Inflammatory macrophage (primary cell): ENCODE measurements at places on chromosomes 6 and 20.

GRCh38 chr6:11432091-11432490 is 105.5 kb upstream of the TMEM170B start:
- no peak for DNase-seq

- DNase-seq: peak; percentile 21
Measured at GRCh38 chr20:40467067-40467466, 222.0 kb downstream of the MAFB start.

DNA sequence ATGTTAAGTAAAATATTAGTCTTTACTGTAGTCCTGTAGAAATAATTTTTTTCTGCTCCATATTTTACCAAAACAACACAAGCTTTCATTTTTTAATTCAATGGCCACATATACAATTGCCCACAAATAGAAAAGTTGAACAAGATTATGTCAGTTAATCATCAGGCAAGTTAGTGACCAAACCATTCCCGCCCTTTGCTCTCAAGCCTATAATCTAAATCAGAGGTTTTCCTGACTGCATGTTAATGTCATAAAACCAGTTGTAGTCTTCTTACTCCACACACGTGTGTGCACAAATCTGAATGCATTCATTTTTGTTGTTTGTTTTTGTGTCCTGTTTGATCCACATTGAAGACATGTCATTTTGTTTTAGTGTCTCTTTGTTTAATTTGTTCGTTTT is 1357.7 kb upstream of the GJE1 start:
- no peak for DNase-seq

- DNase-seq: no peak
Measured at GRCh38 chr6:37549154-37549553, 49.5 kb upstream of the CCDC167 start.

GRCh38 chr6:33727932-33728331 is 16.4 kb upstream of the UQCC2 start:
- DNase-seq: no peak

DNA sequence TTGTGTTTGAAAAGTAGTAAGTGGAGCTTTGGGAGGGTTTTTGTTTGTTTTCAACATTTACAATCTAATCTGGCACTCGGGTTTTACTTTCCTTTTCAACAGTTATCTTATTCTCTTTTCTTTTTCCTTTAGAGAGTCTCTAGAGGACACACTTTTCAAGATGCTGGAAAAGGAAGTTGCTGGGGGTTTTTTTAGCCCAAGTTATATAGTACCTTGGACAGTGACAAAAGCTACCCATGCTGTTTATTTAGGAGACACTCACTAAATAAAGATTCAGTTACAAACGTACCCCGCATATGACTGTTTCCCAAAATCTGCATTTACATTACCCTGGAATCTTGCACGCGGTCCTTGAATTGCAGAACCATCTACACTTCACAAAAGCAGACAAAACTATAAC is 78.8 kb downstream of the MAP7 start:
- DNase-seq: no peak

GRCh38 chr6:144360401-144360800 is 75.3 kb downstream of the UTRN start:
- no peak for DNase-seq

DNA sequence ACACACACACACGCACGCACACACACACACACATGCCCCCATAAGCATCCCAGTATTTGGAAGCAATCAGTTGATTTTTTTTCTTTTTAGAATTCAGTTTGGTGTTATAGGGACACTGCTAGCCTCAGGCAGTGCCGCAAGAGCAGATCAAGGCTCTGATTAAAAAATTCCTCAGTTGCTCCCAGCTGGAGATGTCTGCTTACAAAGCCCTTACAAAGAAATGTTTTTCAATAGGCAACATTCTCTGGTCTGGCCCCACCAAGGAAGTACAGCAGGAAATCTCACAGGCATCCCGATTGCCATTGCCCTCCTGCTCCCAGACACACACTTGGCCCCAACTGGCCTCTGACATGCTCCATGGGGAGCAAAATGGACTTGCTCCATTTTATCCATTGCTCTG is 22.9 kb upstream of the CD83 start:
- no peak for DNase-seq

DNA sequence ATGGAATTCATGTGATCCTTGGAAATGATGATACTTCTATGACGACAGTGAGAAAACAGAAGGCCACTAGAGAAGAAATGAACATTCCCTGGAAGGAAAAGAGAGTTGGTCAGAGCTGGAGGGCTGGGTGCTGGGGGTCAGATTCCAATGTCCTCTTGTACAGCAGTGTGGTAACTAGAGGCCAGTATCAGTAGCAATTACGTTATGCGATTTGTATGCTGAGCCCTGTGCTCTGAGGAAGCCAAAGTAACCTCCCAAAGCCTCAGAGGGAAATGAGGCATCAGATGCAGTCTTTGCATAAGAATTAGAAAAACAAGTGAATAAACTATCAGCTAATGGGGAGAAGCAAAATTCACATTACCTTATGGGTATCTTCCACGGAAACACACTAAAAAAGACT is 65.5 kb upstream of the SLC4A11 start:
- no peak for DNase-seq

GRCh38 chr20:36573798-36574365 is 485 bp downstream of the TGIF2 start:
- DNase-seq: peak; percentile 72

- peak; percentile 47 for DNase-seq
Measured at GRCh38 chr6:72955666-72956065, 269.6 kb downstream of the KHDC1L start.

DNA sequence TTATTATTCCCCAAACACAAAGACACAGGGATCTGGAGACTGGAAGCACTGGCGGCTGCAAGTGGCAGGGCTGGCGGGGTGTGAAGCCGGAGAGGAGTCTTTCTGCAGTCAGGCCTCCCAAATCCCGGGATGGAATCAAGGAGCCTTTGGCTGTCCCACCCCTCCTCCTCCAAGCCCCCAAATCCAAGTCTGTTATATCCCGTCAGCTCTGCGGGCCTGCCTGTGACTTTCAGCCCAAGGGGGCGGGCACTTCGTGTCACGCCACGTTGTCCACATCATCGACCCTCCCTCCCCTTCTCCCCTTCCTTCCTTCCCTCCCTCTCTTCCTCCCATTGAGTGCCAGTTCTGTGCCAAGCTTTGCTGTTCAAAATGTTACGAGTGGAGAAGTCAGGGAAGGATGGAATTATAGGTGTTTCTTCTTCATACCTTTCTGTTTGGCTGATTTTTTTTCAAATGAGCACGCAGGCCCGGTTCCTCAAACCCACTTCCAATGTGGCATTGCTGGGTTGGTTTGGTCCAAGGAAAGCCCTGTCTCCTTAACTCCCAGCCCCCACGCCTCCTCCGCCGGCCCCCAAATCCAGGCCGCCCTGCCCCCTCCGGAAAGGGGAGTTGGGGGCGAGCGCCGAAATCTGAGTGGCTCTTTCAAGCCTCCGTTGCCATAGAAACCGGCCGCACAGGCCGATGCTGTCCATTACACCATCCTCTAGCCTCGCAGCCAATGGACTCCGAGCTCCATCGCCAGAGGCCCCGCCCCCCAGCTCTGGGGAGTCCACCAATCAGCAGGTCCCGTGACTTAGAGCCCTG is 12.7 kb downstream of the ZCCHC3 start:
- peak; percentile 88 for DNase-seq

- peak; percentile 79 for DNase-seq
Measured at GRCh38 chr6:75526502-75527127, 33.0 kb upstream of the FILIP1 start.

- DNase-seq: no peak
Measured at GRCh38 chr20:58579069-58579818, 64.0 kb upstream of the APCDD1L start.

DNA sequence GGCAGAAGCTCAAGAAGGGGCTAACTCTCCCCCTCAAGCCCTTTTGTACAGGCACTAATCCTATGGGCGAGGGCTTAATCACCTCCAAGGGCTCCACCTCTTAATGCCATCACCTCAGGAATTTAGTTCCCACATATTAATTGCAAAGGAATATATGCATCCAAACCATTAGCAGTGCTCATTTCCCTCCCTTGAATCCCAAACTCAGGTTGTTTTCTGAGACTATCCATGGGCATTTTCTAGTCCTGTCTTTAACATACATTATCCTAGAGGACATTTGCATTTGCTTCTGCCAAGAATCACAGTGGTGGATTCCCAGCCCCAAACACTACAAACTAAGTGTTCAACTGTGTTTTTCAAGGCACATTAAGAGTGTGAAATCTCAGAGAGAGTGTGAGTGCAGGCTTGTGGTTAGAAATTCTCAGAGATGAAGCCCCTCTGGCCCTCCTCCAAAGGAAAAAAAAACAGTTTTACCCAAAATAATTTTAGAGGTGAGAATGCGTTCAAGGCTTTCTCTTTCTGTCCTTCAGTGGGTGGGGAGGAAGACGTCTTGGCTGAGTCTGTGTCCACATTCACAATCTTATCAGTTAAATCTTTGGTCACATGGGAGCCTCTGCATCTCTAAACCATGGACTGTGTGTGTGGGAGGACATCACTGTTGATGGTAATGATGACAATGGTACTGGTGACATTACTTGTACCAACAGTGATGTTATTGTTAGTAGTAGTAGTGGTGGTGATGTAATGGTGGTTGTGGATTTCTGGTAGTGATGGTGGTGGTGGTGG is 59.3 kb downstream of the SYNDIG1 start:
- no peak for DNase-seq

- no peak for DNase-seq
Measured at GRCh38 chr6:138336221-138336620, 41.5 kb upstream of the SMIM28 start.

- no peak for DNase-seq
Measured at GRCh38 chr20:47216819-47217410, 139.6 kb downstream of the ZMYND8 start.

- DNase-seq: no peak
Measured at GRCh38 chr6:129346964-129347363, 363.0 kb downstream of the ARHGAP18 start.

DNA sequence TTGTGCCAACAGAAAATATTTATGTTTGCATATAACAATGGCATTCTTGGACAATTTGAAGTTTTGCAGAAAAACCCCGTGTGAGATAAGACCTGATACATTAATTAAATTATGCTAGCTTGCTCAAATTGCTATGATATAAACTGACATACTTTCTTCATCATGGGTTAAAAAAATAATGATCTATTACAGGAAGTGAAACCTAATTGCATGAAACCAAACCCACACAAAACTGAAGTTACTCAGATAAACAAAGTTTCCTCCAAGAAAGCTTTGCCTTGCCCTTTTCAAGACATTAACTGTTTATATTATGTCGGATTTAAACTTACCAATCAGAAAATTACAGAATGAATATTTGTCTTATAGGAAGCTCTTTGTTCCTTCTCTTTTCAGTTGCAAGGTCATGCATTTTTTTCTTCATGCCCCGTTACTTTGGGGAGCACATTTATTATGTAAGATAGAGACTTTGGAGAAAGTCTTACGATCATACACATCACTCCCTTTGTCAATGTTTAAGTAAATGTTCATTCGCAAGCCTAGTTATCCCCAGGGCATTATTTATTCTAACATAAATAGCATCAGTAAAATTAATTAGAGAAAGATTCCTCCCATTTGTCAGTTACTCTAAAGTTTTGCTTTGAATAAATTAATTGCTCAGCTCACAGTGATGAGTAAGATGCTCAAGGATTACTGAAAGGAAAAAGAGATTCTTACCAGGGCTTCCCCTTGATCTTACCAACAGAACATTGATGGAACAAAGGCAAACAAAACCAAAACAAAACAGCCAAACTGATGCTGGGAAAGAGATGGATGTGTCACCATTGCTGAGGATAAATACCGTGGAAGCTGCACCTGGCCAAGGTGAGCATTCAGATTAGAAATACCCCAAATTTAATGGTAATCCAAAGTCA is 14.8 kb upstream of the TMEM244 start:
- peak; percentile 61 for DNase-seq

DNA sequence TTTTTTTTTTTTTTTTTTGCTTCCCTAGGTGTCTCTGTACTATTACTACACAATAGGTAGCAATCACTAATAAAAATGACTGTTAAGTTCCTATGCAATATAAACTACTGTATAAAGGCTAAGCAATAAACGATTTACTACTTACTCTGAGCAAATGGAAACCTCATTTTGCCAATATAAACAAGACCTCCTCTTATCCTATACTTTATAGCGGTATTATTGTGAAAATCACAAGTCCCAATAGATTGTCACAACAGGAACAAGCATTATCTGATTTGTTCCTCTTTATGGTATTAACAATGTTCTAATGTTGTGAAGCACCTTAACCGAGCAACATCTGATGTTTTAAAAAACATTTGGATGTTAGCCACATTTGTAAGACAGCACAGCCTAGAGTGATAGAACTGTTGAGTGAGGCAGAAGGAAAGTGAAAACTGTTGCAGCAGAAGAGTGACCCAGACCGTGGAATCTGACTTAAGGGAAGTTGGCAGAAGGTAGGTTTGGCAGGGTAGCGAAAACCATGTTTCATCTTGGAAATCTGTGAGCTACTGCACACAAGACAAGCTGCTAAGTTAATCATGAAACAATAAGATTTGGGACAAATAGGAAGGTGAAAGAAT is 94.2 kb downstream of the MYLK4 start:
- DNase-seq: no peak

DNA sequence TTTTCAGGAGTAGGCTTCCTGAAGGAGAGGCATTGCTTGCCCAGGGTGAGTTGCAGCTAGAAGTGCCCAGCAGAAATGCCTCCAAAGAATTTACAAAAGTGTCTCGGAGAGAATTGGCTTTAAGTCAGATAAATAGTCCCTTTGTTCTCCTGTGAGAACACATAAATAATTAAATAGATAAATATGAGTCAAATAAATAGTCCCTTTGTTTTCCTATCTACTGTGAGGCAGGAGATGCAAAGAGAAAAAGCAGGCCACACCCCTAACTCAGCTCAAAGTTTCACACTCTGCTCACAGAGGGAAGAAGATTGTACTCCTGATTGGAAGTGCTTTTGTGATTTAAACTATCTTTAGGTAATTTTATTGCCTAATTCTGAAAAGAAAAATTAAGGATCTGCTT is 180.7 kb upstream of the PRSS16 start:
- DNase-seq: no peak

DNA sequence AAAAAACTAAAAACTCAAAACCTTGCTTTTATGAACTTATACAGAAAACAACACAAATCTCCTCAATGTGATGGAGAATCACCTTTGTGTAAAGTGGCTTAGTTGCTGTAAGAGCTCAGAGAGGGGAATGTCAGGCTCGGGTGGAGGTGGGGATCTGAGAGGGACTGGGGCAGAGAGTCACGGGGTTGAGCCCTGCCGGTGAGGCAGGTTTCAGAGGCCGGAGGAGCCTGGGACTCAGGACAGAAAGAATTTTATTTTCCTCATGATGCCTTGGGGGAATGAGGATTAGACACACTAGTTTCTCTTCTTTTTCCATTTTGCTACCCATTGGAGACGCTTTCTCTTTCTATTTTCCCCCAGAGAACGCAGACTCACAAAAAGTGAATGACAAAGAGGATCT is 252.3 kb upstream of the FOXQ1 start:
- DNase-seq: no peak

DNA sequence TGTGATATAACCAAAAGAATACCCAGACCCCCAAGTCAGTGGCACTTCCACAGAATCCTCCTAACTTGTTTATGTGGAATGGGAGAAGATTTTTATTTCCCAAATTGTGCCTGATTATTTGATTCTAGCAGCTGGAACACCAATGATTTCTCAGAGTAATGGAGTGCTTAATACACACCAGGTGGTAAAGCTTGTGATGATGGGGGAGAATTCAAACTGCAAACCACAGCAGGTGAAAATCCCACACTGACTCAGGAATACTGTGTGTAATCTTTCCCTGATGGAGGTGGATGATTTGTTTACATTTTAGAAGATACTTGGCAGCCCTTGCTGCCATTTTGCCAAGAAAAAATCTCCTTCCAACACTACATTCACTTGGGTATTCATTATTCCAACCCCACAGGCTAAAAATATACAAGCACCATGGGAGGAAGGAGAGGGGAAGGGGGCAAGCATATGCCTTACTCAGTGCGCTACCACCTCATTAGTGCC is 212.7 kb upstream of the PLN start:
- DNase-seq: no peak
